ENCODE measurements at places on chromosomes 13 and 19. TPM values are rescaled to one million over a fixed set of nuclear protein-coding genes. Genes with fewer than 3 reads are reported as not detected.

DNA sequence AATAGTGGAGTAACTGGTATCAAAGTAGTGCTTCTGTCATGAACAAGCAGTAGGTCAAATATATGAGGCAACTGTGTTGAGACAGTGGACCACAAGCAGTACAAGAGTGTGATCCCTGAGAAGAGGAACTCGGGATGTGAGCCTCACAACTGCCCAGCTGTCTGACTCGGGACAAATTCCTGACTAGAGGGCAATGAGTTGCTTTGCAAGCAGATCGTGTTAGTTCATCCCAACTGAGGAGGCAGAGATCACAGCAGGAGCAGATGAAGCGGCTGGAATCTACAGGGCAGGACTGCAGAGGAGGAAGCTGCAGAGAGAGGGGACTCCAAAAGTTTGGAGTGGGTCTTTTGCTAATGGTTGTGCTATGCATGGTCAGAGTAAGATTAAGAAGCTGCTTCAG, 741.1 kb downstream of the DIAPH3 start:
- no peak for DNase-seq

DNA sequence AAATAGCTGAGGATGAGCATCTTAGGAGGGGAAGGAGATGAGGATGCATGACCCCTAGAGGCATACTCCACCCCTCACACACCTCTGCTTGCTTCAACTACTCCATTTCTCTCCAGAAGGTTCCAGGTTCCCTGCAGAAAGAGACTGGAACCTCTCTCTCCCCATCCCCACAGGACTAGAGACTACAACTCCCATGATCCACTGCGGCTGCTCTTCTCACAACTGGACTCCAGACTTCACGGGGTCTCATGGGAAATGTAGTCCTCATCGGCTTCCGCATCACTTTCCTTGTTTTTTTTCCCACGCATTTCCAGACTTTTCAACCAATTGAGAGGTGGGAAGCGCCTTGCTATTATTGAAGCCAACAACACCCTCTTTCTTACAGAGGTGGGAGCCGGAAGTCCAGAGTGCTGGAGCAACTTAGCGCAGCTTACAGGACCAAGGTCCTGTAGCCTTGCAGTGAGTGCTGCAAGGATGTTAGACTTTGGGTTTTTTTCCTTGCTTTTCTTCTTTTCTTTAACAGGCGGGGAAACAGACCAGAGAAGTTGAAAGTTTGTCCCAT, 13.9 kb upstream of the CACNG6 start:
- peak; percentile 53 for DNase-seq

- no peak for DNase-seq
These were observed at the start of gene S1PR5 for GRCh38 chr19:10517361-10517759. TSS of gene S1PR5 (minus strand) at chr19:10517447. CDS start at chr19:10515011, 2,436 bp downstream.

DNA sequence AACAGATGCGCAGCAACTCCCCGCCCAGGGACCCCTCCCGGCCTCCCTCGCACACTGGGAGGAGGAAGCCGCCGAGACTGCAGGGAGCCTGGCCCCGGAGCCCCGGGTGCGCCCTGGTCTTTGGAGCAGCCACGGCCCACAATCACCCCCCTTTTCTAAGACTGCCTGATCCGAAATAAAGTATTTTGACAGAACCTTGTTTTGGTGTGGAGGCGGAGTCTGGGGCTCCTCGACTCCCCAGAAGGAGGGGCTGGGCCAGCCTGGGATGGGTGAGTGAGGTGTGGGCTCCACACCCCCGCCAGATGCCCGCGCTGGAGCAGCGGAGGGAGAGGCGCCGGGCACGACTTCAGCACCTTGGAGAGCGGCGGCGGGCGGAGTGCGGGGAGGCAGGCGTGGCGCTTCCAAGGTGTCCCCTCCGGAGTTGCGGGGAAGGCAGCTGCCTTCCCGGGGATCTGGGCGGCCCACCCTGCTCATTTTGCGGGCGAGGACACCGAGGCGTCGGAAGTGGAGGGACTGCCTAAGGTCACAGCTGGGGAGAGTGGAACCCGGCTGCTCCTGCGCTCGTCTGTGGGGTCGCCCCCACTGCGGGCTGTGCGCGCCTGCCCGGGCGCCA, 9.4 kb downstream of the SIRT6 start:
- DNase-seq, result peak; percentile 76

DNA sequence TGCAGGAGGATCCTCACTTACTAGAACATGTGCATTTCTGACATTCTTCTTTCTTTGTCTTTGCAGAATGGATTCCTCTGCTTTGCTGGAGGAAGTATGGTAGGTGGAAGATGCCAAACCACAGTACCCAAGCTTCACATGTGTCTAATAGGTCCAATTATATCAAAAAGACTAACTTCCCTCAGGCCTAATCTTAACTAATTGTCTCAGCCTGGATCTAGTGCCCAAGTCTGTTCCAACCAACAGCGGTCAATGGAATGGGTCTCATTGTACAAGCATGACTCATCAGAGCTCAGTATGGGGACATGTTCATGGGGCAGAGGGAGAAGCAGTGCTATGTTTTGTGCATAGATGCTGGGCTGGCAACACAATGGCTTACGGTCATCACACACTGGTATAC, 81.6 kb upstream of the CSNK1A1L start:
- DNase-seq, result no peak

GRCh38 chr13:74696148-74696922, 562.1 kb upstream of the KLF12 start:
- DNase-seq, result no peak

GRCh38 chr13:76210262-76210661, 574.1 kb downstream of the LMO7 start:
- DNase-seq, result no peak

DNA sequence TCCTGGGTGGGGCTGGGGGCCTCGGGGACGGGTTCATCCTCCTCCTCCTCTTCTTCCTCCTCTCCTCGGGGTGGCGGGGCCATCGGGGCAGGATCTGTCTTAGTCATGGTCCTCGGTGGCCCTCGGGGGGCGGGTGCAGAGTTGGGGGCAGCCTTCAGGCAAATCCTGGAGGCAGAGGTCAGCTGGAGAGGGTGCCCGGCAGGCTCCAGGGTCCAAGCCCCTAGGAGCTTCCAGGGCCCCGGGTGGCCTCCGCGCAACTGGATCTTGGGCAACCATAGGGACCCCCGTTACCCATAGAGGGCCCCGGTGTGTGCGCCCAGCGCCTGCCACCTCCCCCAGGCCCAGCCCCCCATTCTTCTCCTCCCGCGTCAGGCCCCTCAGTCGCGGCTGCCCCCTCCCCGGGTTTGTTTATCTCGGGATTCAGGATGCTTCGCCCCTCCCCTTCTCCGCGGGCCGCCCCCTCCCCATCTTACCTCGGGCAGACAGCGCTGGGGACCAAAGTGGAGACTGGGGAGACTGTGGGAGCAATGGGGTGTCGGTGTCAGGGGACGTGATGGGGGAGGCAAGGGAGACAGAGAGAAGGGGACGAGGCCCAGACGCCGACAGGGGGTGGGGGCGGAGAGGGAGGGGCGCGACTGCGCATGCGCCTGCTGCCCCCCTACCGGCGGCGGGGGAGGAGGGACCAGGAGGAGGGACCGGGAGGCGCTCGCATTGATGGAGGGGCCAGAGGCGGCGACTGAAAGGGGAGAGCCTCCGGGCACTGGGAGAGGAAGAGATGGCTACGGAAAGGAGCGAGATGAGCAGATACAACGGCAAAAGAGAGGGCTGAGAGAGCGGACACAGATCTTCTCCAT, at the start of gene CLIP3:
TSS of gene CLIP3 (minus strand) at position 623 of the 854 bp plus-strand sequence. CDS start at position 107, 516 bp downstream.
- peak; percentile 47 for DNase-seq

DNA sequence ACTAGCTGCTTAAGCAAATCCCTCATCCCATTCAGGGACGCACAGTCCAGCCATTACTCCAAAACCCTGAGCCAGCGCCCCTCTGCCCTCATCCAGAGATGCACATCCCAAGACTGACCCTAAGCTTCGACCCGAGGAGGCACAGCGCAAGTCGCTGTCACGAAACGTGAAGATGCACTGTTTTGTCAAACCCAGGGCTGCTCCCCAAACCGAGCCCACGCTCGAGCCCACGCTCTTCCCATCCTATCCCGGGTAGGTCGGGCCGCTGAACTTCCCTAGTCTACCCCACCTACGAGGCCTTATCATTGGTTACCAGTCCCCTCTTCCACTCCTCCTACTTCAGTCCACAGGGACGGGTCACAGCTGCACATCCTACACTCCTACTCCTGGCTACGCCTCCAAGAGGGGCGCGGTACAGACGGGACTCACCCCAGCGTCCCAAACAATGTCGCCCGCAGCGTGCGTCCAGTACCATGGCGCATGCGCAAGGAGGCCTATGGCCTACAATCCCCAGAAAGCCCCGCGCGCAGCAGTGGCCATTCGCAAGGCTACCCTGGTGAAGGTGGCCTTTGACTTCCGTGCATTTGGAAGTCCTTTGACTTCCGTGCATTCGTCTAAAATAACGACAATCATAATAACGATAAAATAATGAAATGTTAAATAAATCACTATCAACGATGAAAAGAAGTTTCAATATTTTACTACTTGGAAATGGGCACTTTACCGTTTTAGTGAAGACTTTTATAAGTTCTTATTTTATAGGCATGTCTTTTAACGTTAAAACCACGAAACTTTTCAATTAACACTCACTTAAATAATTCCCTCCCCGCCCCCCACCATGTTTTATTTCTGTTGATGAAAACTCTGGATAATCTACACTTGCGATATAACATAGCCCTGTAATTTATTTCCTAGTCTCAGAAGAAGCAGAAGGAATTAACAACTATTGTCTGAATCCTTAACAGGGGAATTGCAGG, at the start of gene ZNF285:
TSS of gene ZNF285 (minus strand) at position 470 of the 977 bp plus-strand sequence. CDS start 4,395 bp downstream, outside the sequence.
- DNase-seq, result peak; percentile 91

GRCh38 chr19:18629166-18630088, 7.4 kb upstream of the KLHL26 start:
- no peak for DNase-seq

- peak; percentile 54 for DNase-seq
These were observed 11.8 kb upstream of the ERFL start for GRCh38 chr19:41939861-41940730.

- no peak for DNase-seq
These were observed 17.4 kb upstream of the PLPP2 start for GRCh38 chr19:308471-309205.

DNA sequence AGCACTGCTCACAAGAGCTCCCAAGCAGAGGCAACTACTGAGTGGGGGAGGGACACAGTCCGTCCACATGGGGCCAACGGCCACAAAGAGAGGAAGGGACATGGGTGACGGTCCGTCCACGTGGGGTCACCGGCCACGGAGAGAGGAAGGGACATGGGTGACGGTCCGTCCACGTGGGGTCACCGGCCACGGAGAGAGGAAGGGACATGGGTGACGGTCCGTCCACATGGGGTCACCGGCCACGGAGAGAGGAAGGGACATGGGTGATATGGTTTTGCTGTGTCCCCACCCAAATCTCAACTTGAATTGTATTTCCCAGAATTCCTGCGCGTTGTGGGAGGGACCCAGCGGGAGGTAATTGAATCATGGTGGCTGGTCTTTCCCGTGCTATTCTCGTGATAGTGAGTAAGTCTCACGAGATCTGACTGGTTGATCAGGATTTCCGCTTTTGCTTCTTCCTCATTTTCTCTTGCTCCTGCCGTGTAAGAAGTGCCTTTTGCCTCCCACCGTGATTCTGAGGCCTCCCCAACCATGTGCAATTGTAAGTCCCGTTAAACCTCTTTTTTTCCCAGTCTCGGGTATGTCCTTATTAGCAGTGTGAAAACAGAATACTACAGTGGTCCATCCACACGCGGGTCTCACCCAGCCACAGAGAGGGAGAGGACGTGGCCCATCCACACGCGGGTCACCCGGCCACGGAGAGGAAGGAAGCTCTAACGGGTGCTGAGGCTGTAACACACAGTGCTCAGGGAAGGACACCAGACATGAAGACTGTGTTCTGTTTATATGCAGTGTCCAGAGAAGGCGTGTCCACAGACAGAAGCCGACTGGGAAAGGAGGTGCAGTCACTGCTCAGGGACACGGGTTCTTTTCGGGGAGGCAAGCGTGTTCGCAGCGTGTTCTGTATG, 48.5 kb downstream of the GAS6 start:
- DNase-seq, result peak; percentile 27

DNA sequence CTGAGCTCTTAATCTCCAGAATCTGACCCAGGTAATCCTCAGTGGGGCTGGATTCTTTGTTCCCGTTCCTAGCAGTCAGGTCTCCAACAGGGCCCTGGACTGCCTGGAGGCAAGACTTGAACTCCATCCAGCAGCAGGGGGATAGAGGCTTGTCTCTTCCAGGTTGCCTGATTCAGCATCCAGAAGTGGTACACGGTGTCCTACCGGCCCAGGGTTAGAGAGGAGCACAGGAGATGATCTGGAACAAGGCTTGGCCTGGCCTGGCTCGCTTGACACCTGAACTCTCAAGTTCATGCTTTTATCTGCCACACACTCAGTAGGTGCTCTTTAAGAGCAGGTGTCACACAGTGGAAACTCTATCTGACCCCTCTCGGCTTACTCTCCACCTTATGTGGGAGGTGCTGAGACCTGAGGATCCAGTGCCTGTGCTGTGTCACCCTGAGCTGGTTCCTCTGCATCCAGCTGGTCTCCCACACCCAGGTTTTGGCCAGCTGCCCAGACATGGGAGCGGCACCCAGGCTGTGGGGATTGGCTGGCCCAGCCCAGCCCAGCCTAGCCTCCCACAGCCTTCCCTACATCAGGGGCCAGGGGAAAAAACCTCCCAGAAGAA, at the start of gene CYP4F3:
TSS of gene CYP4F3 (plus strand) at position 604 of the 610 bp plus-strand sequence. CDS start 519 bp downstream, outside the sequence.
- no peak for DNase-seq

GRCh38 chr19:49097453-49098288, 12.4 kb downstream of the SNRNP70 start:
- DNase-seq, result peak; percentile 71

DNA sequence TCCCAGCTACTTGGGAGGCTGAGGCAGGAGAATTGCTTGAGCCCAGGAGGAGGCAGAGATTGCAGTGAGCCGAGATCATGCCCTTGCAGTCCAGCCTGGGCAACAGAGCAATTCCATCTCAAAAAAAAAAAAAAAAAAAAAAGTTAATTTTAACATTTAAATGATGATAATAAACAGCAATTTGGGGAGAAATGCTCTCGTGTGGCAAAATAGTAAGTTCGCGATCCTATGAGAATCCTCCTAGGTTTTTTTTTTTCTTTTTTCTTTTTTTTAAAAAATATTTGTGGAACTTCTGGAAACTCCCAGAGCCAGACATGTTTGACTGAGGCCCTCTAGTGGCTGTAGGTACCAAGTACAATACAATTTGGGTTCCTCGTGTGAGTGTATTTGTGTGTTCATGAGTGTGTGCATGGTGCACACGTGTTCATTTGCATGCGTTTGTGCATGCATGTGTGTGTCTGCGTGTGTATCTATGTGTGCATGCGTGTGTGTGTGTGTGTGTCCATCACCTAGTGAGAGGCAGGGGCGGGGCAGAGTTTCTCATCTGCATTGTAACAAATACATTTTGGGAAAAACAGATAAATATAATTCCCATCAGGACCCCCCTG, 31.2 kb downstream of the TMPRSS9 start:
- DNase-seq, result peak; percentile 15

DNA sequence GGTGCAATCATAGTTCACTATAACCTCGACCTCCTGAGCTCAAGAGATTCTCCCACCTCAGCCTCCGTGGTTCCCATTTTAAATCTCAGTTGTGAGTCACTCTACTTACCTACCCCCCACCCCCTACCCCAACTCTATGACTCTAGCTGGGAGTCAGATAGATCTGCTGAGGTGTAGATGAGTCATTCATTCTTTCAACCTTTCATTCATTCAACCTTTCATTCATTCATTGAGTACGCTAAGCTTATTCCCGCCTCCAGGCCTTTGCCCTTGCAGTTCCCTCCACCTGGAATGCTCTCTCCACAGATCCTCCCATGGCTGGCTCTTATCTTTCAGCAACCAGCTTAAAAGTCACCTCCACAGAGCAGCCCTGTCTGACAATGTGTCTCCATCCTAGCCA, 1.1 kb upstream of the MAST1 start:
- DNase-seq, result no peak

The FGF14 gene
- not detected for total RNA-seq

The ZNF136 gene
- 12.9 TPM for total RNA-seq

The SLC6A16 gene
- 0.86 TPM for total RNA-seq

The POLR1D gene
- 162 TPM for total RNA-seq

The STOML3 gene
- not detected for total RNA-seq

The NTF4 gene
- total RNA-seq, result not detected

The ZNF324B gene
- total RNA-seq, result 9.4 TPM

The TMEM255B gene
- 1.1 TPM for total RNA-seq

The SPC24 gene
- 54.4 TPM for total RNA-seq

Data from activated naive CD8-positive, alpha-beta T cell treated with anti-CD3 and anti-CD28 coated beads for 36 hours (primary cell).